Epithelial cell of proximal tubule (primary cell): ENCODE measurements at places on chromosomes 6 and 20. TPM values are rescaled to one million over a fixed set of nuclear protein-coding genes. Genes with fewer than 3 reads are reported as not detected.

GRCh38 chr20:32506721-32507120, 78.4 kb downstream of the NOL4L start:
- no peak for DNase-seq

DNA sequence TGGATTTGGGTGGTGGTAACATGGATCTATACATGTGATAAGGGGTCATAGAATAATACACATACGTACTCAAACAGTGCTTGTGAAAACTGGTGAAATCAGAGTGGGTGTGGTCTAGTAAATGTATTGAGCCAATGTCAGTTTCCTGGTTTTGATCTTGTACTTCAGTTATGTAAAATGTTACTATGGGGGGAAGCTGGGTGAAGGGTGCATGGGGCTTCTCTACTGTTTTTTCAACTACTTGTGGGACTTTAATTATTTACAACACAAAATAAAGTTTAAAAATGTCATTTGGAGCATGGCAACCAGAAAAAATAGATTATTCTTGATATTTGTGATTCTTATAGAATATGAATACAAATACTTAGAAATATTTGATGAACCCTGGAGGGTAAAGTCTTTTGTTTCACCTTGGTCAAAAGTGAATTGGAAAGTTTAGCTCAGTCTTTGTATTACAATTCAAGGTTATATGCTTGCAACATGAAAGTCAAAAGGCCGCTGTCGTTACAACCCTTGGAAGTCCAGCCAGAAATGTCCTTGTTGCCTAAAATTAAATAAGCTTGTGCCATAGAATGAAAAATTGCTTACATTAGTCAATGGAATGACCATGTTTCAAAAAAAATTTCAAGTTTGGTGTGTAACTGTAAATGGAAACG, 74.1 kb downstream of the TXNDC5 start:
- no peak for DNase-seq

DNA sequence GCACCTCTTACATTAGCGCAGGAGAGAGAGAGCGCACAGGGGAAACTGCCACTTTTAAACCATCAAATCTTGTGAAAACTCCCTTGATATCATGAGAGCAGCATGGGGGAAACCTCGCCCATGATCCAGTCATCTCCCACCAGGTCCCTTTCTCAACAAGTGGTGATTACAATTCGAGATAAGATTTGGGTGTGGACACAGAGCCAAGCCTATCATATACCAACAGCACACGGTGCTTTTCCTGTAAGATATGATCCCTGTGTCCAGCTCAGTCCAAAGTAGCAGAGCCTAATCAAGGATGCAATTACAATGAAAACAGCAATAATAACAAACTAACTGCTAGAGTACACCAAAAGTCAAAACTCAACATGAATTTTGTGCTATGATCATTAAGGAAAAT, 148.7 kb upstream of the TCF21 start:
- DNase-seq: no peak

- no peak for DNase-seq
Observed at GRCh38 chr6:122431780-122432179, 32.3 kb downstream of the HSF2 start.

Gene OVOL2
- 0.23 and 1.6 TPM in 2 replicates for total RNA-seq

Gene RANBP9
- 13.5 and 21.7 TPM in 2 replicates for total RNA-seq

Gene CCDC170
- 0.06 and 0.07 TPM in 2 replicates for total RNA-seq

GRCh38 chr20:62985444-62985778, 21.4 kb downstream of the BHLHE23 start:
- DNase-seq: no peak

GRCh38 chr6:9564021-9564420, 850.9 kb downstream of the TFAP2A start:
- no peak for DNase-seq

- no peak for DNase-seq
Observed at GRCh38 chr6:169236988-169237387, 16.7 kb downstream of the THBS2 start.

Gene PHIP
- total RNA-seq: 12.9 and 16.7 TPM in 2 replicates

DNA sequence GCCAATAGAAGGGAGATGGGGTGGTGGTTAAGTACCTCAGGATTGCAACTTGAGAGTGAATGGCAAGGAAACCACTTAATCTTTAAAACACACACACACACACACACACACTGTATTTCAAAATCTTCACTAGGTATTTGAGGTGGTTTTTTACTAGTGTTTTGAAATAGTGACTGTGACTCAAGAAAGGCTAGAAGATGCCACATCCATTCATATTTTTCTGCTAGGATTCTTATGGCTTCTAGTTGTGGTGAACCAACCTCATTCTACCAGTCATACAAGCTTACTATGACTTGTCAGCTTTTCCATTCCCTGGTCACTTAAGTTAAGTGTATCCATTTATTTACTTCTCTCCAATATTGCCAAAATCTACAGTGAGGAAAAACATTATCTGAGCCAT, 519.4 kb upstream of the JAG1 start:
- DNase-seq: no peak

GRCh38 chr6:151286214-151286613, 46.4 kb downstream of the AKAP12 start:
- DNase-seq: no peak

Gene CBLN4
- not detected in 2 replicates for total RNA-seq

GRCh38 chr20:57390604-57391438, at the start of gene RBM38:
Gene RBM38 (plus strand): TSS chr20:57391396. CDS start chr20:57391582, 186 bp downstream.
- no peak for DNase-seq
